ENCODE measurements at places on chromosomes 7 and 10.

DNA sequence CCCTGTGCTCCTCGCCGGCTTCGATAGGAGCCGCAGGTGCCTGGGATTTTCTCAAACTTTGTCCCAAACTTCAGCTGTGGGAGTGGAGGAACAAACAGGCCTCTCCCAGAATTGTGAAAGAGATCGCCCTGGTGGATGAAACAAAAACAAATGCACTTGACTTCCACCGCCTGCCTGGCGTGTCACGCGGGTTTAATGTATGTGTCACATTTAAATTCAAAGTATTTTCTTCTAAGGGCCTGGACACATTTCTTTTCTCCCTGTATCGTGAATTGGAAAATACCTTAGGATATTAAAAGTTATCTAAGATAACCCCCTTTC is 694 bp upstream of the WASL start:
- peaks cover 11% of the 10 kb centered on the region for H3K27me3 ChIP-seq
- H3K36me3 ChIP-seq = peaks cover 12% of the 10 kb centered on the region
- H3K4me3 ChIP-seq = peak overlapping the region; percentile 90
- H3K4me1 ChIP-seq = peaks cover 56% of the 10 kb centered on the region

- no peak overlapping the region for H3K4me3 ChIP-seq
- DNase-seq = no peak
- no peak overlapping the region for H3K27ac ChIP-seq
Observed at GRCh38 chr10:128556182-128557110, 430.2 kb upstream of the MKI67 start.

GRCh38 chr10:132946-133898 is 2.0 kb upstream of the ZMYND11 start:
- peaks cover 34% of the 10 kb centered on the region for H3K4me1 ChIP-seq
- H3K27ac ChIP-seq = no peak overlapping the region
- peaks cover 2% of the 10 kb centered on the region for H3K36me3 ChIP-seq
- H3K27me3 ChIP-seq = peaks cover 17% of the 10 kb centered on the region

DNA sequence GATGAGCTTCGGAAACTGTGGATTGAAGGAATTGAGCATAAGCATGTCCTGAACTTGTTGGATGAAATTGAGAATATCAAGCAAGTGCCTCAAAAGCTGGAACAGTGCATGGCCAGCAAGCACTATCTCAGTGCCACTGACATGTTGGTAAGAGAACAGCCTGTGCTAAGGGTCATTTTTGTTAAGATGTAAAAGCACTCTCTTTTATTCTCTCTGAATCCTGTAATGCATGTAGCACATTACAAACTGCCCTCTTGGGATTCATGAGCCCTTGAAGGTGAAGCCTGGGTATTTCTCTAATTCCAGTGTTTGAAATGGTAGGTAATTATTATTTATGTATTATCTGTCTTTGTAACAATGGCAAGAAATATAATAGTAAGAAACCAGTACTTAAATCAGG is 36.1 kb downstream of the EXOC4 start:
- DNase-seq = no peak
- peaks cover 27% of the 10 kb centered on the region for H3K36me3 ChIP-seq
- H3K27ac ChIP-seq = no peak overlapping the region

GRCh38 chr7:7257899-7258692 is 75.8 kb downstream of the C1GALT1 start:
- no peak for DNase-seq
- peak overlapping the region; percentile 82 for H3K27ac ChIP-seq
- H3K36me3 ChIP-seq = peaks cover 25% of the 10 kb centered on the region
- H3K27me3 ChIP-seq = no peaks in the 10 kb centered on the region

GRCh38 chr7:98049034-98049433 is 57.6 kb upstream of the LMTK2 start:
- no peak for DNase-seq
- H3K4me1 ChIP-seq = peaks cover 9% of the 10 kb centered on the region
- H3K4me3 ChIP-seq = no peak overlapping the region
- no peaks in the 10 kb centered on the region for H3K27me3 ChIP-seq
- H3K27ac ChIP-seq = no peak overlapping the region
- no peaks in the 10 kb centered on the region for H3K36me3 ChIP-seq

GRCh38 chr7:38428041-38428440 is 154.6 kb upstream of the TARP start:
- H3K4me3 ChIP-seq = no peak overlapping the region
- peaks cover 28% of the 10 kb centered on the region for H3K4me1 ChIP-seq
- peaks cover 3% of the 10 kb centered on the region for H3K27me3 ChIP-seq
- DNase-seq = no peak
- no peaks in the 10 kb centered on the region for H3K36me3 ChIP-seq
- no peak overlapping the region for H3K27ac ChIP-seq

DNA sequence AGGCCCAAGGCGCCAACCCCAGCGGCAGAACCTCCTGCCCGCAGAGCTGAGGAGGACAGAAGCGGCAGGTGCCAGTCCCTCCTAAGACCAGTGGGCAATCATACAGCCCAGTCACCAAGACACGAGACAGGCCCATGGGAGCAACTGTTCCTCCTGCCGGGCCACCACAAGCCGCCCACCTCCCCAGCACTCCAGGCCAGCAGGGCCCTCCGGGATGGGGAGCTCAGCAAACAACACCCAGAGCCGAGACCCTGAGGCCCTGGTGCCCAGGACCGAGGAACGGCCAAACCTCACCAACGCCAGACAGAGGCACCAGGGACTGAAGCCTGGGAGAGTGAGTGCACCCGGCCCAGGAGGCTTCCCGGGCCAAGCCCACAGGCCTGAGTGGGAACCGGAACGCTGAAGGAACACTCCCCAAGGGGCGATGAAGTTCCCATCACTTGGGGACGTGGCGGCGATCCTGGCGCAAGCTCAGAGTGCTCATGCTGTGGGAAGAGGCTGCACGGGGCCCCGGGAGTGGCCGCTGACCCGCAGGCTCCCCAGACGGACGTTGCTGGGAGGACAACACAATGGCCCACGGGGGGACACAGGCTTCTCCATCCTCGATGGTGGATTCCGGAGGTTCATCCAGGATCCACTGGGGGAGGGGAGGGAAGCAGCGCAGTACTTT is 35.1 kb downstream of the GPER1 start:
- H3K36me3 ChIP-seq = no peaks in the 10 kb centered on the region
- H3K27me3 ChIP-seq = no peaks in the 10 kb centered on the region
- no peak overlapping the region for H3K27ac ChIP-seq
- H3K4me3 ChIP-seq = no peak overlapping the region
- no peak for DNase-seq
- peaks cover 11% of the 10 kb centered on the region for H3K4me1 ChIP-seq

DNA sequence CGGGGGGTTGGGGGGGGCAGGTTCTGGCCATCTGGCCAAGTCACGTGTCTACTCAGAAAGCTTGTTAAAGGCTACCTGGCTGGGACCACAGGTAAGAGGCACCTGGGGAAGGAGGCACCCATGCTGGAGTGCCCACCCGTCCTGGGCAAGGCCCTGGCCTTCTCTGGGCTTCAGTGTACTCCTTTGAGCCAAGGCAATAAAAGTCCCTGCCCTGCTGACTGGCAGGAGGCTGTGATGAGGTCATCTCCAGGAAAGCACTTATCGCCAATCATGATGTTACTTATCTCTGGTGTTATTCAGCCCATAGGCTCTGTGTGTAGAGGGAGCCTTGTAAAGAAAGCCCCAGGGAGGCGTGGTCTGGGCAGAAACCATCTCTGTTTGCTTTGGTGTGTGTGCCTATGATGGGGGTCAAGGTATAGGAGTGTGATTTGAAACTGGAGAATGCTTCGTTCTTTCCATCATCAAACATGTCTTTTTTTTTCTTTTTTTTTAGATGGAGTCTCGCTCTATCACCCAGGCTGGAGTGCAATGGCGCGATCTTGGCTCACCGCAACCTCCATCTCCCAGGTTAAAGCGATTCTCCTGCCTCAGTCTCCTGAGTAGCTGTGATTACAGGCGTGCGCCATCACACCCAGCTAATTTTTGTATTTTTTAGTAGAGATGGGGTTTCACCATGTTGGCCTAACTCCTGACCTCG is 2.5 kb upstream of the CLDN4 start:
- H3K4me3 ChIP-seq = no peak overlapping the region
- H3K27ac ChIP-seq = no peak overlapping the region
- peaks cover 5% of the 10 kb centered on the region for H3K4me1 ChIP-seq
- DNase-seq = no peak

- H3K4me1 ChIP-seq = no peaks in the 10 kb centered on the region
- no peak overlapping the region for H3K4me3 ChIP-seq
- no peaks in the 10 kb centered on the region for H3K36me3 ChIP-seq
- DNase-seq = no peak
Observed at GRCh38 chr7:124459101-124460055, 306.2 kb downstream of the GPR37 start.

- DNase-seq = no peak
- H3K4me1 ChIP-seq = no peaks in the 10 kb centered on the region
- H3K27me3 ChIP-seq = no peaks in the 10 kb centered on the region
- H3K4me3 ChIP-seq = no peak overlapping the region
- no peaks in the 10 kb centered on the region for H3K36me3 ChIP-seq
Observed at GRCh38 chr7:47720141-47720906, 138.4 kb upstream of the TNS3 start.

DNA sequence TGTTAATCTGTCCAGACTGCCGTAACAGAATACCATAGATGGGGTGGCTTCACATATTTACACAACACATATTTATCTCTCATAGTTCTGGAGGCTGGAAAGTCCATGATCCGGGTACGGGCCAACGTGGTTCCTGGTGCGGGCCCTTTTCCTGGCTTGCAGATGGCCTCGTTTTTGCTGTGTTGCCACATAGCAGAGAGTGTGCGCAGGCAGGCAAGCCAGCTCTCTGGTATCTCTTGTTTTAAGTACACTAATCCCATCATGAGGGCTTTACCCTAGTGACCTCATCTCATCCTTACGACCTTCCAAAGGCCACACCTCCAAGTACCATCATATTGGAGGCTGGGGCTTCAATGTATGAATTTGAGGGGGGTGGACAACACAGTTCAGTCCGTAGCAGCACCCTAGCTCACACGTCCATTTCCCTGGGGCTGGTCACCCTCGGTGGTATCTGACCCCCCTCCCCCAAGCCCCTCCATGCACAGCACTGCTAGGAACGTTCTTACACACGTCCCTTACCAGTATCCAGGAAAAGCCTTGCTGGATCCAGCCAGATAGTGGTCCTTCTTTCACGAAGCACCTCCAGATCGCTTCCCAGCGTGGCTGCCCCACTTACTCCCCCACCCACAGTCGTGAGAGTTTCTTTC is 21.5 kb downstream of the CUX1 start:
- no peak for DNase-seq
- H3K27me3 ChIP-seq = no peaks in the 10 kb centered on the region
- no peak overlapping the region for H3K4me3 ChIP-seq
- no peaks in the 10 kb centered on the region for H3K4me1 ChIP-seq
- no peaks in the 10 kb centered on the region for H3K36me3 ChIP-seq
- H3K27ac ChIP-seq = no peak overlapping the region

DNA sequence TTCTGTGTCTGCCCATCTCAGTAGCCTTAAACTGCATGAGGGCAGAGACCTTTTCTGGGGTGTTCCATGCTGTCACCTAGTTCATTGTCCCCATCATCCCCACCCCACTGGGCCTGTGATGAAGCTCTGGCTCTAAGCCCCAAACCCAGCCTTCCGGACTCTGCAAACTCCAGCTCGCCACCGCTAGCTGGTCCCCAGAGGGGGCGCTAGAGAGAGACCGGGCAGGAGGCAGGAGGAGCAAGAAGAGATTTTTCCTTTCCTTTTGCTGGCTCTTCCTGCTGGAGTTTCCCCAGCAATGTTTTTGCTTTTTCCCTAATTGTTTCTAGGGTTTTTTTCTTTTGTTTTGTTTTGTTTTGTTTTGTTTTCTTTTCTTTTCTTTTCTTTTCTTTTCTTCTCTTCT is 234.4 kb downstream of the TEX36 start:
- H3K4me1 ChIP-seq = no peaks in the 10 kb centered on the region
- H3K27me3 ChIP-seq = no peaks in the 10 kb centered on the region
- no peaks in the 10 kb centered on the region for H3K36me3 ChIP-seq
- no peak overlapping the region for H3K4me3 ChIP-seq

- peaks cover 6% of the 10 kb centered on the region for H3K4me1 ChIP-seq
- H3K4me3 ChIP-seq = no peak overlapping the region
- peaks cover 5% of the 10 kb centered on the region for H3K27me3 ChIP-seq
- no peak for DNase-seq
- no peak overlapping the region for H3K27ac ChIP-seq
- H3K36me3 ChIP-seq = peaks cover 2% of the 10 kb centered on the region
Observed at GRCh38 chr7:7706556-7707172, 11.7 kb downstream of the RPA3 start.

DNA sequence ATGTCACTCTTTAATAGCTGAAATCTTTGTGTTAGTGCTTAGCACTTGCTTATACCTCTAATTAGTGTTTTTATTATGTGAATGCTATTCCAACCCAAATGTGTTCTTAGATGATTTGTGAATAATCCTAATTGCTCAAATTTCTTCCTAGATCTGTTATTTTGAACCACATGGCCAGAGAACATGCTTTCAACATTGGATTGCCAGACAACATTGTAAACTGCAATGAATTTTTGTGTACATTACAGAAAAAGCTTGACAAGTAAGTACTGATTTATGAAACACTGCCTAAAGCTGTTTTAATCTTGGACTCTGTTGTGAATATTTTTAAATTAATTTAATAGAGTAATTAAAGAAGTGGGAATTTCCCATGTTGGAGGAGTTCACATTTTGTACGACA is 121.1 kb downstream of the ZNF277 start:
- H3K4me1 ChIP-seq = no peaks in the 10 kb centered on the region
- H3K27me3 ChIP-seq = no peaks in the 10 kb centered on the region
- DNase-seq = no peak
- H3K36me3 ChIP-seq = peaks cover 15% of the 10 kb centered on the region
- no peak overlapping the region for H3K27ac ChIP-seq

GRCh38 chr7:37990337-37990736 is 69.9 kb downstream of the EPDR1 start:
- no peak overlapping the region for H3K27ac ChIP-seq
- H3K36me3 ChIP-seq = no peaks in the 10 kb centered on the region
- no peaks in the 10 kb centered on the region for H3K4me1 ChIP-seq

GRCh38 chr10:83301732-83302131 is 837.6 kb upstream of the GHITM start:
- no peaks in the 10 kb centered on the region for H3K27me3 ChIP-seq
- no peak for DNase-seq
- H3K36me3 ChIP-seq = no peaks in the 10 kb centered on the region
- no peaks in the 10 kb centered on the region for H3K4me1 ChIP-seq
- H3K27ac ChIP-seq = no peak overlapping the region

- no peak overlapping the region for H3K4me3 ChIP-seq
- no peak for DNase-seq
- H3K27ac ChIP-seq = no peak overlapping the region
- peaks cover 24% of the 10 kb centered on the region for H3K27me3 ChIP-seq
Observed at GRCh38 chr10:62554632-62555199, 180.5 kb downstream of the ZNF365 start.

DNA sequence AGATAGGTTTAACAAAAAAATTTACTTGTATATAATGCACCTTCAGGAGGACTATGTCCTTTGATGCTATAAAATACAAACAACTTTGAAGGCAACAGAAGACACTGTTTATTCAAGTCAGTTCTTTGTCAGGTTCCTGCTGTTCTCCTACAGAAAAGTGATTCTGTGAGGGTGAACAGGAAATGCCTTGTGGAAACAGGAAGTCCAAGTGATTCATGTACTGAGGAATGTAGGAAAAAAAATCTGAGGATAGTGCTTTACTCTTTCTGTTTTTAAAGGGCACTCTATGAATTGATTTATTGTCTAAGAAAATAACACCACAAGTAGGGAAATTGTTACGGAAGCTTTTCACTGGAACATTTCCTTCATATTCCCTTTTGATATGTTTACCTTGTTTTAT is 171.9 kb downstream of the HDAC9 start:
- peaks cover 7% of the 10 kb centered on the region for H3K4me1 ChIP-seq
- H3K4me3 ChIP-seq = no peak overlapping the region
- H3K27me3 ChIP-seq = no peaks in the 10 kb centered on the region

All from activated T-helper 1 cell treated with anti-CD3 and anti-CD28 coated beads, Interleukin-12 subunit alpha, Interleukin-12 subunit beta, Interleukin-2, Interleukin-4 antibody, amounts not matched to agents 30 ng/mL and 10 ng/mL and 1 ng/mL, durations not matched to agents 14 hours and 24 hours and 36 hours (primary cell).